SHP77 treated with DMSO at 0.1 percent for 48 hours (cell line): ENCODE measurements at places on chromosomes 12 and 14.
A peak's percentile ranks its signal among the peaks of the same experiment; 100 is the strongest.

DNA sequence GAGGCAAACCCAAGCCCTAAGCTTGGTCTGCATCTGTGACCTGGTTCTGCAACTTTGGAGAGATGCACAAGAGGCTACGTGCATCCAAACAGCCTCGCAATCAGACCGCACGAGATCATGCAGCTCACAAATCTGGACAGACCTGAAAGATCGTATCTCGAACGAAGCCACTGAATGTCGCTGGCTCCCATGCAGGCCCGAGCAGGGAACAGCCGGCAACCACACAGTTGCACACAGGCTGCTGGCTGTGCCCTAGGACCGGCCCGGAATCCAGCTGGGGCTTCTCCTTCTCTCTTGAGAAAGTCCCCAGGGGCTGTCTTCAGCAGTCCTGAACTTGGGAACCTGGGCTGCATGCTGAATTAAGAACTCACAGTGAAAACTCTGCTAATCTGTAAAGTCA is 27.9 kb downstream of the WNT5B start:
- no peak for DNase-seq

DNA sequence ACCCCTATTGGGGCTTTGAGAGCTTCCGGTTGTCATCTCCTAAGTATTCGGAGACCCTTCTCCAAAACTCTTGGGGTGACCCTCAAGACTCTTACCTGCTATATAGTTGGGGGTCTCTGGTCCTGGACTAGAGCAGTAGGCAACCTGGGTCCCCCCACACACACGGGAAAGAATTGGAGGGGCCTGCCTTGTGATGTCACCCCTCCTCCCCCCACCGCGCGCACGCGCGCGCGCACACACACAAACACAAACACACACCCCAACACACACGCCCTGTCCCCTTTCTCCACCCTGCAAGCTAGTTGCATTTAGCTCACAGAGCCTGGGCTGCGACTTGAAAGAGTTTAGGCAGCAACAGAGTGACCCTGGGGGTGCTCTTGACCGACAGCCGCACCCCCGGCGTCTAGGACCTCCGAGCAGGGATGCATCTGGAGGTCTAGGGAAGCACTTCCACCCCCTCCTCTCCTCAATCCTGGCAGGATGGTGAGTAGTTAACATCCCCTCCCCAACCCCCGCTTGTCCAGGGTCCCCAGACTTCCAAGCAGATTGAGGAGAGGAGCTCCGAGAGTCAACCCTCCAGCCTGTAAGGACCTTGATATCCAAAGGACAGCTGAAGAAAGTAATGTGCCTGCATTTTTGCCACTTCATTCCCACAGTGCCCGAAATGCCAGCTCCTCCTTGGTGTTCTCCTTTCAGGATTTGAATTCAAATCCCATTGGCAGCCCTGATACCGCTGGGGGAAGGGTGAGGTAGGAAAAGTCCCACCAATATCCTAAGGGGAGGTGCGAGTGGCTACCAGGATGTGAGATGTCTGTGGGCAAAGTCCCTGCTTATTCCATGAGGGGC is 1.4 kb upstream of the DNAJC14 start:
- no peak for DNase-seq

DNA sequence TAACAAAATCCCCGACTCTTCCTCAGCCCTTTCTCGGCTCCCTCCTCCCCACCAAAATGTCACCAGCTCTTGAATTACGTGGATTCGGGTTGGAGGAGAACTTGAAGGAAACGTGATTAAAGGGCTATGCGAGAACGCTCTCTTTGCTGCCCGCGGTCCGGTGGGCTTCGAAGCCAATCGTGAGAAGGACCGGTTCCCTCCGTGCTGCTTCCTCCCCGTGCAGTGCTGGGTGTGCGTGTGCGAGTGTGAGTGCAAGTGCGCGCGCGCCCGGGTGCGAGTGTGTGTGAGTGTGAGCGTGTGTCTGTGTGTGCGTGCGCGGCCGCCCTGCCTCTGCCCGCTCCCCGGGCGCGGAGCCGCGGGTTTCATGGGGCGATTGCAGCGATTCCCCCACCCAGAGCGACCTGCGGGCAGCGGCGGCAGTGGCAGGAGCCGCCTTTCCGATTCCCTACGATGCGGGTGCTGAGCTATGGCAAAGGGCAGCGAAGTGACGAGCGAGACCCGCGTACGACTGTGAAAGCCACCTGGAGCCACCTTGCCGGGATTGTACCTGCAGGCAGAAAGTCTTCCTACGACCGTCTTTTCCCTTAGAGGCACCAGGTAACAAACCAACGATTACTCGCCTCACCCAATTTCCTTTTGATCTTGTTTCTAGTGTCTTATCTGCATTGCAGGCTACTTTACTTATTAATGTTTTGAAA is 1.4 kb downstream of the LRFN5 start:
- no peak for DNase-seq

DNA sequence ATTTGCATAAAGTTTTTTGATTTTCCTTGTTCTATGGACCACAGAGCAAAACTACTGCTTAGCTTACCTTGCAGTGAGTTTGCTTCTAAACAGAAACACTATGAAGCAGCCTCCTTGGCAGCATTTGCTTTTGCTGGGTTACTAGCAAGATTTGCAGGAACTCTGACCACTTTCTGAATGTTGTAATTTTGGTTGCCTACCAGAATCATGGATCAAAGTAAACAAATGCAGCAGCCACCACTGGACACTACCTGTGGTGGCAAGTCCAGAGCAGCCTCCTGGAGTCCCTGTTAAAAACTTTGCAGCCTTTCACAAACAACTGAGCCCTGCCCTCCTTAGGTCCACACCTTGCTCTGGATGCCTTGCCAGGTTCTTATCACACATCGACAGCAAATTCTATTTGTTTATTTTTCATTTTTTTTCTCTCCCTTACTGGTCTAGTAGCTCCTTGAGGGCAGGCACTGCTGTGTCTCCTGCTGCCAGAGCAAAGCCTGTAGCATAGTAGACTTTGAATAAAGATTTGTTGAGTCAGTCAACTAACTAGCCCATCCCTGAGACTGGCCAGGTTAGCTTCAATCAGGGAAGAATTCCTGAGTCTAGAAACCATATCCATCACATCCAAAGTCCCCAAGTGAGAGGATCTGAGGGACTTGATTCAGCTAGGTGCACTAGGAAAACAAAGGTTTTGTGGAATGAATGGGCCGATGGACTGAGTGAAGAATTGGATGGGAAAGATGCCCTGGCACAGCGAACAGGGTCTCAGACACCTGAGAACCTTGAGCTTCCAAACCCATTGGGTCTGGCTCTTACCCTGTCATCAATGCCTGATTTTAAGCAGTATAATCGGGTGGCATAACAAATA is 5.7 kb downstream of the TTC6 start:
- no peak for DNase-seq

DNA sequence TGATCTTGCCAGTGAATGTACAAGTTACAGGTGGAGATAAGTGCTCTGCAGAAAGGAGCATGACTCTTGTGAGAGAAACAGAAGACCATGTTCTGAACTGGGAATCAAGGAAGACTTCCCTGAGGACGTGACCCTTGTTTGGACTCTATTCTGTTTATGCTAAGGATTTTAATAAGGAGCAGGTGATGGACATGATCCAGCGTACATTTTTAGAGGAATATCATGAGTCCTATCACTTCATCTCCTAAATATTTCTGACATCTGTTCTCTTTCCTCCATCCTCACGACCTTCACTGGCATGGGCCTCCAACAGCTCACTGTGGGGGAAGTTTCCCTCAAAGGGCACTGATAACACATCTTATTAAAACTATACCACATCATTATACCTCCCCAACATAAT is 7.9 kb upstream of the SLC38A1 start:
- DNase-seq, result no peak

- no peak for DNase-seq
Measured at GRCh38 chr12:103748002-103748401, 93.0 kb downstream of the NT5DC3 start.

- DNase-seq, result no peak
Measured at GRCh38 chr12:81077686-81078441, at the start of gene ACSS3. ACSS3 (plus strand) TSS chr12:81078079; CDS start chr12:81078121, 42 bp downstream.

- no peak for DNase-seq
Measured at GRCh38 chr14:68789821-68790643, 2.8 kb downstream of the ZFP36L1 start.

- no peak for DNase-seq
Measured at GRCh38 chr14:65225299-65226159, 123.2 kb upstream of the MAX start.

DNA sequence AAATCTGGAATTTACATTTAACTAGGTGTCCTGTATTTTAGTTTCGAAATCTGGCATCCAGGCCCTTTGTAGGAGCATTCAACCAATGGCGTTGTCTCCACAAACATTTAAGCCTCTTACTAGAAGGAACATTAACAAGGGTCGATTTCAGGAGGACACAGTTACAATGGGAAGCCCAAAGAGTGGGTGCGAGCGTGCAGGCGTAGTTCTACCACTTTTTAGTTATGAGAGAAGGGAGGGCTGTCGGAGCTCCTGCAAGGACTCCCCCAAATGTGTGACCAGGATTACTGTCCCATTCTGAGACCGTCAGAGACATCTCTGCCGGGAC is 365 bp upstream of the ABHD4 start:
- DNase-seq, result no peak

DNA sequence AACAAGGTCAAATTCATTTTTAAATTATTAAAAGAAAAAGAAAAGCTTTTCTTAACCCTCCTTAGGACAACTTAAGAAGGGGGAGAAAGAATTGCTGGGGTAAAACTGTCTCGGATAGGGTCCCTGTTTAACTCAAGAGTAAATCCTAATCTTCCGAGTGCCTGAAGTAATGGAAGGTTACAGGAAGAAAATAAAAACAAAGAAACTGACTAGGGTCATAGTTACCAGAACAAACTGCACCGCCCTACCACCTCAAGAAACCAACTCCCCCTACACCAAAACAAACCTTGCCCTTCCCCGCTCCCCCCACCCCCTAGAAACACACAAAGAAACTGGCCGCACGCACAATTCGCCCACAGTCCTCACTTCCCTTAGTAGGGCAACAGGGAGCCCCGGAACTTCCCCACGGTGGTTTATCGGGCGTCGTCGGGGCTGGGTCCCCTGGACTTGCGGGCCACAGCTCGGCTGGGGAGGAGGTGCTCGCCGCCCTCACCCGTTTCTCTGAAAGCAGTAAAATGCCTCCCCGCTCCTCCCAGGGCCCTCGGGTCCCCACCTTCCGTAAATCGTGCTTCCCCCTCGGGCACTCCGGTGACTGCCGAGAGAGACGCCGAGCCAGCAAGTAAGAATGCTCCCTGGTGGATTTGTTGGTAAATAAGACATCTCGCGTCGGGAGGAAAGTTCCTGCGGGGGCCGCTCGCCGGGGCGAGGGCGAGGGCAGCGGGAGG is 2.4 kb downstream of the SINHCAF start:
- peak; percentile 51 for DNase-seq

DNA sequence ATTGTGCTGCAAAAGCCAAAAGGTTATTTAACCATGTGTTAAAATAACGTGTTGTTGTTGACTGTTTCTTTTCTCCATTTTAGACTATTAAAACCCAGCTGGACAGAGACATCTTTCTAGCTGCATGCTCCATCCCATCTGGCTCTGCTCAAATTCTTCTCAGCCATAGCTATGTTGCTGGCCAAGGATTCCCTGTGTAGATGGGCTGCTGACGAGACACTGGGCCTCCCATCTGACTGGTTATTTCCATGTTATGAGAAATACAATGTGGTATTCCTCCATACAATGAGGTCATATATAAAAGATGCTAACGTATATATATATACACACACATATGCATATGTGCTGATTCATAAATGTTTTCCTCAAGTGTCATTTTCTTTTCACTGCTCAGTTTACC is 30.1 kb downstream of the MED13L start:
- DNase-seq, result no peak

GRCh38 chr14:69373104-69373503 is 25.0 kb downstream of the ERH start:
- DNase-seq, result no peak

DNA sequence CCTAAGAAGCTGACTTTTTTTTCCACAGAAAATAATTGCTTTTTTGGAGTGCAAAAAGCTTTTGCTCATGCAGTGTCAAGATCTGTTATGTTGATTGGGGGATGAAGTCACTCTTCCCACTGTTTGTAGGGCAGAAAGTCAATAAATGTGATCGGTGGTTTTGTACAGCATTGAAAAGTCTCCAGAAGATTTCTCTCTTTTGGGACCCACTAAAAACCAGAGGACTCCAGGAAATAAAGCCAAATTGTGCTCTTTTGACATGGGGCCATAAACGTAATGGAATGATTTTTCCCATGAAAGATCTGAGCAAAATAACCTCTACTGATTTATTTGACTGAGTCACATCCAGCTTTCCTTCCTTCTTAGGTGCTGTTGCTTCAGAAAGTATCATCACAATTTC is 122.5 kb downstream of the SNAPC1 start:
- DNase-seq, result no peak

- DNase-seq, result no peak
Measured at GRCh38 chr12:22536346-22536945, 7.9 kb downstream of the C2CD5 start.

- no peak for DNase-seq
Measured at GRCh38 chr12:127388985-127389384, 878.0 kb upstream of the TMEM132C start.

DNA sequence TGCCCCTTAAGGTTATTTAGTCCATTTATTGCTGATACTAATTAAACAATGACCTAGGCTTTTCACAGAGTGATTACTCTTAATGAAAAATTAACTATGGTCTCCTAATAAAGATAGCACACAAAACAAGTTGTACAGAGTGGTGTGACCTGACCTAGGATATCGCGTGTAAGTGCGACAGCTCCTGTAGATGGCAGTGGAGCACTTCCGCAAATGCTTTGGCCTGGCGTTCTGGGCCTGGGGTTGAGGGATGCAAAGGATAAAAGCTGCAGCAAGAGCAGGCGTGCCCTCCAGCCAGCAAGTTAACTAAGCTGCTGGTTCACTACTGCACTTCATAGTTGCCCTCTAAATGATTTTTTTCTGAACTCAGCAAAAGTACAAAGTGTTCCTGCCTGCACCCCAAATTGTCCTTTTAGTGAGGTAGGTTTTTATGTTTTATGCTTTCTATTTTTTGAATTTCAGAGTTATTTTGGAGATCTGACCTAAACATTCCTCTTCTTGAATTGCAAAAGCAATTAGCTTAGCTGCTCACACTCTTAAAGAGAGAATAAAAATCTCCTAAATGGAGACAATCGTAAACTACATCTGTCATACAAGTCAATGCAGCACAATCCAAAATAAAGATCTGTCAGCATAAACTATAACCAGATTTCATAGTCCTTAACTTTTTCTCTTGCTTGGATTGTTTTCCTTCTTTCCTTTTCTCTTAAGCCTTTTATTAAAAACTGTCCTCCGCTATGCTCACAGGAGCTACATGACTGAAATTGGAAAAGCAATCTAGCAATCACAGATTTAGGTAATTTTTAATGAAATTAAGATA is 379.6 kb downstream of the LRIG3 start:
- peak; percentile 72 for DNase-seq

DNA sequence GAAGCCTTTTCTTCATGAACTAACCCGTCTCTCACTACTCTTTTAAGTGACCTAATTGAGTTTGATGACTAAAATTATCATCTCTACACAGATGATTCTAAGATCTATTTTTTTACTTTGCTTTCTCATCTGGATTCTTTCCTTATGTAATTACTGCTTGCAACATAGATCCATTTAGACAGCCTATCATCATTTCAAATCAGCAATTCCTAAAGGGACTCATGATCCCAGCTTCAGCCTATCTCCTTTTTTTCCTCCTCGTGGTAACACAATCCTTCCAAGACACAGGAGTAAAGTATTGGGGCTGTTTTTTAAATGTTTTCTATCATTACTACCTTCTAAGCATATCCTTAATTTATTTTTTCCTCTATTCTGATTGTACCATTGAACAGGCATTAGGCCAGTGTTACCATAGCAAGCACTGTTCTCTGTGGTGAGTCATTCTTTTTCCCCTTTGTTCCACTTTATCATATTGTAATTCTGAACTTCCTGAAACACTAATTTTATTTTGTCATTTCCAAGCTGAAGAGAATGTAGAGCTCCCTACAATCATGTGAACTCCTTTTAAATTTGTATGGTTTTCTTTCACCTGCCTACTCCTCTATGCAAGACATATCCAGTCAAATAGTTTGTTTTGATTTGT is 190.4 kb upstream of the FAR2 start:
- DNase-seq, result no peak
